Smooth muscle cell of the umbilical artery (primary cell): ENCODE measurements at places on chromosomes 7 and 10. TPM values are rescaled to one million over a fixed set of nuclear protein-coding genes. Genes with fewer than 3 reads are reported as not detected.

Gene RNF148
- total RNA-seq: 0.92 TPM in 1 of 2 replicates, not detected in the other

Gene CALCR
- not detected in 2 replicates for total RNA-seq

Gene TBC1D12
- 11.0 and 12.4 TPM in 2 replicates for total RNA-seq

Gene PNLIPRP1
- total RNA-seq: not detected in 2 replicates

Gene SLC18A3
- not detected in 2 replicates for total RNA-seq

Gene OR2A1
- total RNA-seq: under 0.01 TPM in 1 of 2 replicates, not detected in the other
